ENCODE measurements at places on chromosomes 12 and 14. TPM values are rescaled to one million over a fixed set of nuclear protein-coding genes. Genes with fewer than 3 reads are reported as not detected.

- no peak for DNase-seq
Measured at GRCh38 chr12:6638305-6638704, 2.5 kb upstream of the LPAR5 start.

The DIABLO gene
- 29.8 TPM for total RNA-seq

DNA sequence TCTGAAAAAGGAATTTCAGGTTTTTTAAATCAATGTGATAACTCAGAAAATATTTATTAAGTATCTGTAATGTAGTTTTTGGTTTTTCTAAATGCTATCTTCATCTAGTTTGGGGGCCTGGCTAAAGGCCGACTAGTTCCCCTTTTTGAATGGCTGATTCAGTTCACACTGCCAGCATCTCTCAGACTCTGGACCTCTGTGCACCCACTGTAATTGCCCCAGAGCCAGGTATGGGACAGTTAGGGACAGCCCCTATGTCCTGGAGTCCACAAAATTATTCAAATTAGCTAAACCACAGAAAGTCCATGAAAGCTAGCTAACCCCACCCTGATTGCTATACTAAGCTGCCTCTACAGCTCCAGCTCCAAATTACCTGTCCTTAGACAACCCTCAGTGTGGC lies 49.1 kb upstream of the RGS6 start:
- DNase-seq, result no peak

The TUBA1C gene
- total RNA-seq, result 173 TPM

GRCh38 chr12:98678236-98678945 lies 33.3 kb downstream of the APAF1 start:
- no peak for DNase-seq

The CPNE6 gene
- not detected for total RNA-seq

- no peak for DNase-seq
Measured at GRCh38 chr14:101588286-101588975, 27.1 kb downstream of the DIO3 start.

DNA sequence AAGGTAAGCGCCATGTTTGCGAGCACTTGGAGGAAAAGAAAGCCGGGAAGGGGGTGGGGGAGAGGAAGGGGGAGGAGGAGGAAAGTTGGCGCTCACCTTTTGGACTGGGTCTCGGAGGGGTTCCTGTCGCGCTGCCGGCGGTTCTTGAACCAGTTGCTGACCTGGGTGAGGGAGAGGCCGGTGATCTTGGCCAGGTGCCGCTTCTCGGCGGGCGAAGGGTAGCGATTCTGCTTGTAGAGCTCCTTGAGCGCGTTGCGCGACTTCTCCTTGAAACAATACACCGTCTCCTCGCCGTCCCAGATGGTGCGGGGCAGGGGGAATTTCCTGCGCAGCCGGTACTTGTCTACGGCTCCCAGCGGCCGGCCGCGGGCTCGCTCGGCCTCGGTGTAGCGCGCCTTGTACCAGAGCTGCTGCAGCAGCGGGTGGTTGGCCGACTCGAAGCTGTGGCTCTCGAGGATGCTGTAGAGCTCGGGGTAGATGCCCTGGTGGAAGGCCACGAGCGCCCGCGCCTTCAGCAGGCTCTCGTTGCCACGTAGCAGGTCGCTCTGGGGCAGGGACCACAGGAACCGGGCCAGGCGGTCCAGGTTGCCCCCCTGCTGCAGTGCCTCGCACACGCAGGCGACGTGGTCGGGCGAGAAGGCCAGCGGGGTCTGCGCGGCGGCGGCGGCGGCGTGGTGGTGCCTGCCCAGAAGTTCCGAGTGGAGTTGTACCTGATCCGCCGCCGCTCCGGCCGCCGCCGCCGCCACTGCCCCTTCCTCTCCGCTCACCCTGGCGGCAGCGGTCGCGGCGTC lies 840 bp downstream of the SIX4 start:
- no peak for DNase-seq

The SERPINA9 gene
- total RNA-seq, result not detected

GRCh38 chr12:70733385-70733784 lies 96.2 kb upstream of the PTPRB start:
- no peak for DNase-seq

The TOX4 gene
- total RNA-seq, result 85.0 TPM

The DLK1 gene
- total RNA-seq, result not detected

The SELPLG gene
- total RNA-seq, result 15.4 TPM

- DNase-seq, result no peak
Measured at GRCh38 chr14:42862114-42862513, 1255.4 kb downstream of the LRFN5 start.

GRCh38 chr14:68820119-68820518 lies 27.3 kb upstream of the ZFP36L1 start:
- DNase-seq, result no peak

GRCh38 chr12:93603762-93604161 lies 31.3 kb downstream of the SOCS2 start:
- no peak for DNase-seq

DNA sequence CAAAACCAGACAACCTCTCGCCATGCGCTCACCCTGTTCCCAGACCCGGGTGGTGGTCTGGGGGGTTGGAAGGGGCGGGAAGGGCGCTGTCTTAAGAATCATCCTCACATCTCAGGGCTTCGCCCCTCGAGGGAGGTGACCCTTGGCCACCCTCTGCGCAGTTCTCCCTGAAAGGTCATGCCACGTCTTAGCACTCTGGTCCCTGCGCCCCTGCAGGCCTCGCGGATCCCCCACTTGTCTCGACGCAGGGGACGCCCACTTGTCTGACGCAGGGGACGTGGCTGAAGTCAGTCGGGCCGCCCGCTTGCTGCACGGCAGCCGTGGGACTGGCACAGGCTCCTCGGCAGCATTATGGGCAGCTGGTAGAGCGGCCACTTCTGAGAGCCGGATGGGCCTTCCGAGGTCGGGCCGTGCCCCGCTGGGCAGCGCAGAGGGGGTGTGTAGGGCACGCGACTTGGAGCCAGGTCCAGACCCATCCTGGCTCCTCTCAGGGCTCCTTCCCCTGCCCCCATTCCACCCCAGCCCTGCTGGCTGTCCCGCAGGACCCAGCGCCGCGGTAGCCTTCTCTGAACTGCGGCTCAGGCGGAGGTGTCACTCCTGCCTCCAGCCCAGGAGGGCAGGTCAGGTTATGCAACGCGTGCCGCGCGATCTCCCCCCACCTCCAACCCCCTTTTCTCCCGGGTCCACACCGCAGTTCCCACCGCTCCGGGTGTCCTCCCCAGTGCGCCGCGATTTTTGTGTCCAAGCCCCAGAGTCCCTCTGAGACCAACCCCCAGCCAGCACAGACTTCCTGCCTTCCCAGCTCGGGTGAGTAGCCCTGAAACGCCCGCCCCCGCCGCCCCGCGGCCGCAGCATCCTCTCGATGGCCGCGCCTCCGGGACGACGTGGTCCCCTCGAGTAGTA lies 40.9 kb upstream of the CAPRIN2 start:
- DNase-seq, result no peak

DNA sequence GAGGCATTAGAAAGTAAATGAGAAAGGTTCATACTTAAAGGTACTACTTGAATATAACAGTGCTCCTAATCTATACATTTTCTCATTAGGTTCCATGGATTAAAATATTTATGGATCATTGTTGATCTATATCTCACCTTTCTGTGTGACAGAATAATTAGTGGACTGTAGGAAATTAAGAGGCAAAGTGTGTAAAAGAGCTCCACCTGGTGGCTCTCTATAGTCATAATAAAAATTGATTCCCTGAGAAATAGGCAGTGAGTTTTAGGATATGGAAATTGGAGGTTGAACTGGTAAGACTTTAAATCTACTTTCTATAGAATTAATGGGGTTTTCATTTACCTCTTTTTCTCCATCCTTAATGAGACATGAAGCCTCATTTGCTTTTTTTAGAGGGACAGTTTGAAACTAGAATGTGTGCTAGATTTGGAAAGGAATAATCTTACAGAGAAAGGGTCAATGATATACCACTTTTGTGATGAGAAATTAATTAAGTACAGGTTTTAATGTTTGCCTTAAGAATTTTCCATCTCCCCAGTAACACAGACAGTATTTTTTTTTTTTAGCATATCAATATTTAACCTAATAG lies 11.8 kb upstream of the DERA start:
- no peak for DNase-seq

The DNAH10 gene
- 0.51 TPM for total RNA-seq

GRCh38 chr14:79408696-79409095 lies 802.6 kb downstream of the DIO2 start:
- DNase-seq, result no peak

The FGF23 gene
- total RNA-seq, result not detected

GRCh38 chr14:89767861-89768268 lies 186.7 kb downstream of the EFCAB11 start:
- DNase-seq, result no peak

DNA sequence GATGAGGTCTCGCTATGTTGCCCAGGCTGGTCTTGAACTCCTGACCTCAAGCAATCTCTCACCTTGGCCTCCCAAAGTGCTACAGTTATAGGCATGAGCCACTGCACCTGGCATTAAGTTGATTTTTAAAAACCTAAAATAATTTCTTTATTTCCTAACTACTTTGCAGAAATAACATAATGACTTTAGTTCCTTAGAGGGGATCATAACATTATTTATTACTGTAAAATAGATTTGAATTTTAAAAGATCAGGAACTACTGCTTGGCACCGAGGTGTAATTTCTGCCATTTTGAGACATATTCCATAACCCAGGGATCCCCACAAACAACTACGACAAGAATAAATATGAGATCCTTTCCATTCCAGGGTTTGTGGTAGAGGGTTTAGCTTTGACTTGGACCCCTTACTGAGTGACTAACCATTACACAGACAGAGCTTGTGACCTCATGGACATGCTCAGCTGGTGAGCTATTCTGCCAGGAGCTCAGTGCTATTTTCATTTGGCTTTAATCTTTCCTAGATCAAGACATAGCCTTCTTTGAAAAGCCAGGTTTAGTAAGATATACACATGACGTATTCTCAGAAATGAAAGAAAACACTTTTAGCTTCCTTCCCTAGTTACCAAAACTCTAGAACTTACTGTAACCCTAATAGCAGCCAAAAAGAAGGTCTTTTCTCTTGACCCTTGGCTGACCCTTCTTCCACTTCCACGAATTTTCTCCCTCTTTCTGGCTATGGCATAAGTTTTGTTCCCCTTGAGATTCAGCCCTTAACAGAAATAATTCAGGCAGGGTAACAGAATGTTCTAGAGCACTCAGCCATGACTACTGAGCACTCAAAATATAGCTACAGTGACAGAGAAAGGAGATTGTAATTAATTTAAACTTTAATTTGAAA lies 75.1 kb upstream of the NUDT4 start:
- no peak for DNase-seq

GRCh38 chr14:36035675-36036074 lies 140.8 kb downstream of the PTCSC3 start:
- no peak for DNase-seq

The TAS2R8 gene
- total RNA-seq, result not detected

- no peak for DNase-seq
Measured at GRCh38 chr14:76235628-76236027, 83.9 kb downstream of the GPATCH2L start.

- peak; percentile 84 for DNase-seq
Measured at GRCh38 chr14:101948666-101949216, 15.6 kb upstream of the DYNC1H1 start.

DNA sequence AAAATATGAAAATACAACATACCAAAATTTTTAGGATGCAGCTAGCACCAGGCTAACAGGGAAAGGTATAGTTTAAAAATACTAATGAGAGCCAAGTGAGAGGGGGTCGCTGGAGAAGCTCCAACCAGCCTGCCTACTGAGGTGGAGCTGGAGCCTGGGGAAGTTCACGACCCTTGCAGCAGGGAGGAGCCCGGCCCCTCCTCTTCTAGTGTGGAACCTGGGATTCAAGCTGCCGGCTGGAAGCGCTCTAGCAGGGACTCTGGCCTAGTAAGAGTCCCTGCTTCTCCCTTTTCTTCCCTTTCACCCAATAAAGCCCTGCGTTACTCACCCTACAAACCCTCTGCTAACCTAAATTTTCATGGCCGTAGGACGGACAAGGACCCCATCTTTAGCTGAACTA lies 5.0 kb upstream of the KCNK13 start:
- no peak for DNase-seq

- DNase-seq, result no peak
Measured at GRCh38 chr14:52402812-52403526, 88.9 kb downstream of the PTGER2 start.

- DNase-seq, result no peak
Measured at GRCh38 chr14:98444077-98444476, 827.9 kb downstream of the BCL11B start.

The HOXC5 gene
- 0.55 TPM for total RNA-seq

The KLHDC1 gene
- 7.8 TPM for total RNA-seq

The AVPR1A gene
- 12.1 TPM for total RNA-seq

- no peak for DNase-seq
Measured at GRCh38 chr14:86055512-86056075, 525.6 kb downstream of the FLRT2 start.

The RIMBP2 gene
- total RNA-seq, result 1.1 TPM

GRCh38 chr14:35215110-35215813 lies 76.9 kb upstream of the PSMA6 start:
- no peak for DNase-seq

DNA sequence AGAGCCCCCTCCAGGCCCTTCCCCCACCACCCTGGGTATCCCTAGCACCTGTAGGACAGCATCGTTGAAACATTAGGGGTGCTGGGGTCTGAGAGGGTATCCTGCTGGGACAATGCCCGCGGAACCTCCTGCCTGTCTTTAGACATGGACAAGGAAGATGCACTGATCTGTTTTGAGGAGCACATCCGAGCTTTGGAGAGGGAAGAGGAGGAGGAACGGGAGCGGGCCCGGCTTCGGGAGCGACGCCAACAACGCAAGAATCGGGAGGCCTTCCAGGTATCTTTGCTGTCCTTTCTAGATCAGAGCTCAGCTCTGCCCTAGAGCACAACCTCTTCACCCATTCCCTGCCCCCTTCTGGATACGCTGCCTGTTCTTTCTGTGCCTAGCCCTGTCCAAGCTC lies 13.2 kb downstream of the PRPF40B start:
- no peak for DNase-seq

DNA sequence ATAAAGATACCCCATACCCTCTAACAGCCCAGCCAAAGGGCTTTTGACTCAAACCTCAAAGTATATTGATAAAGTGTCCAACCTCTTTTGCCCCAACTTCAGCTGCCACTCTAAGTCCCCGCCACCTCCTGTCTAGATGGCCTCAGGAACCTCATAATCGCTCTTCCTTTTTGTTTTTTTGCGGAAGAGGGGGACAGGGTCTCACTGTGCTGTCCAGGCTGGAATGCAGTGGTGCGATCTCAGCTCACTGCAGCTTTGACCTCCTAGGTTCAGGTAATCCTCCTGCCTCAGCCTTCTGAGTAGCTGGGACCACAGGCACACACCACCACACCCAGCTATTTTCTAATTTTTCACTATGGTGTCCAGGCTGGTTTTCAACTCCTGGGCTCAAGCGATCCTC lies 60.3 kb downstream of the STX2 start:
- DNase-seq, result no peak

Data from mesenteric fat pad (tissue), 1 donor.